ENCODE measurements at places on chromosomes 11 and 22. TPM values are rescaled to one million over a fixed set of nuclear protein-coding genes. Genes with fewer than 3 reads are reported as not detected.
A peak's percentile ranks its signal among the peaks of the same experiment; 100 is the strongest.

DNA sequence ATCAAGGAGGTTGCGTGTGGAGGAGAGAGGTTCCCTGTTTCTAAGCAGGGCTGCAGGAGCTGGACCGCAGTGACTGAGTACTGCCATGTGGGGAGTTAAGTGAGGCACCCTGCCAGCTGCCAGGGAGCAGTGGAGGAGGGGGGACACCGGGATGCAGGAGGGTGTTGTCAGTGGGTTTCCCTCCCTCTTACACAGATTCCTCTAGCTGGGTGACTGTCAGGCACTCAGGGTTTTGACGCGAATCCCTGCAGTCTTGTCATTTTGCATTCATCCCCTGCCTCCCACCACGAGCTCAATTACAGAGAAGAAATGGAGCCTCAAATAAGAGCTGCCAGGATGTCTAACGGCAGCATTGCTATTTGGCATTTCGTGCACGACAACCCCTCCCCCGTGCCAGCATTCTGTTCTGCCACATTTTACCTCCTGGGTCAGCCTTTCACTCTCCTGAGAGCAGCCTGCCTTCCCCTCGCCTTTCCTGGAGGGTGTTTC lies 119.8 kb upstream of the SORL1-AS1 start:
- no peaks in the 10 kb centered on the region for H3K27me3 ChIP-seq
- H3K4me1 ChIP-seq = no peaks in the 10 kb centered on the region
- H3K27ac ChIP-seq = no peak overlapping the region
- no peak overlapping the region for H3K4me3 ChIP-seq
- no peak for DNase-seq
- no peaks in the 10 kb centered on the region for H3K36me3 ChIP-seq

GRCh38 chr22:46971099-46971763 lies 208.8 kb downstream of the TBC1D22A start:
- H3K4me1 ChIP-seq = peaks cover 7% of the 10 kb centered on the region
- no peaks in the 10 kb centered on the region for H3K27me3 ChIP-seq
- no peak overlapping the region for H3K4me3 ChIP-seq

GRCh38 chr11:118641397-118642019 lies 34.1 kb downstream of the PHLDB1 start:
- H3K36me3 ChIP-seq = no peaks in the 10 kb centered on the region
- H3K4me1 ChIP-seq = peaks cover 7% of the 10 kb centered on the region
- H3K27me3 ChIP-seq = no peaks in the 10 kb centered on the region
- no peak overlapping the region for H3K27ac ChIP-seq
- peak; percentile 89 for DNase-seq

DNA sequence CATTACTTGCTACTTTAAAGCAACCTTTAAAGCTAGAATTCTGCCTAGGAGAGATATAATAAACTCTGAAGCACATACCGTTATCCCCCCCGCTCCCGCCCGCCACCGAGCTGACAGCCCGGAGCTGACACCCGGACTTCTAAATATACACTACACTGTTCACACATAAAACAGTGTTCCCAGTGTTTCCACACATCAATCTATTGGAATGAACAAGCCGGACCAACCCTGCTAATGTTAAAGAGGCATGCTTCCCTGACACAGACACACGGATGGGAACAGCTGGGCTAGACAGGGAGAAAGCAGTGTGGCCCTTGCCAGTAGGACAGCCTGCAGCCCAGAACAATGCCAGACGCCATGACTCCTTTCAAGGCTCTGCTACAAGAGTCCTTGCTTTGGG lies 108.4 kb upstream of the CSNK2A3 start:
- peaks cover 2% of the 10 kb centered on the region for H3K27me3 ChIP-seq
- H3K27ac ChIP-seq = no peak overlapping the region
- no peaks in the 10 kb centered on the region for H3K4me1 ChIP-seq
- no peaks in the 10 kb centered on the region for H3K36me3 ChIP-seq
- no peak overlapping the region for H3K4me3 ChIP-seq

The BEST1 gene
- 4.7 TPM for polyA plus RNA-seq

The OR6A2 gene
- not detected for polyA plus RNA-seq
